ENCODE measurements at places on chromosomes 3 and 15.
A peak's percentile ranks its signal among the peaks of the same experiment; 100 is the strongest.

DNA sequence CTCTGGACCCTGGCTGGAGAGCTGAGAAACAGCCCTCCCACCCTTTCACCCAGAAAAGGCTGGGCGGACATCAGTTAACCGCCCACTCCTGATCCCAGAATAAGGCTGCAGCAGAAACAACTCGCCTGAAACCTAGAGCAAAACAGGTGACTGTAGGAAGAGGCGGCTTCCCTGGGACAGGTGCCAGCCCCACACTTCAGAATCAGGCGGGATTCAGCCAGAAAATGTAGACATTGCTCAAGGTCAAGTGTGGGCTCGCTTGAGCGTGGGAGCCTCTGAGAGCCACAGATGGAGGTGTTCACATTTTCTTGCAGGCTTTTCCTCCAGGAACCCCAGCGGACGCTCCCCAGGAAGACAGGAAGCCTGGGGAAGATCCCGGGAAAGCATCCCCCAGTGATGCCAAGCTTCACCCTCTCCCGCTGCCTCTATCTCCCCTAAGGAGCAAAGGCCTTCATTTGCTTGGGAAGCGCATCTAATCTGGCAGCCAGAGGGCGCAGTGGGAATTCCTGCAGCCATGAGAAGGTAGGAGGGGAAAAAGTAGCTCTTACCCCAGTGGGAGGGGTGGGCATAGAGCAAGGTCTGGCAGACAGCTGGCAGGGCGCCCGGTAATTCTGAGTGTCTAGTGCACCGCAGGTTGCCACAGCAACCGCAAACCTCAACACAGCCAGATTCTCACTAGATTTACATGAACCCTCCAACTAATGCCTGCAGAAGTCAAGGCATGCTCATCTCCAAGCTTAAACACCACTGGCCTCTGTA lies 77.7 kb downstream of the OCA2 start:
- no peak for DNase-seq

- DNase-seq = no peak
These were observed 30.8 kb downstream of the RAD18 start for GRCh38 chr3:8932507-8932906.

- DNase-seq = no peak
These were observed 157.9 kb downstream of the STAC start for GRCh38 chr3:36538136-36538749.

GRCh38 chr3:115279939-115280338 lies 132.9 kb upstream of the ZBTB20 start:
- peak; percentile 4 for DNase-seq

Data from suppressor macrophage treated with lipopolysaccharide for 4 hours (primary cell).